ENCODE measurements at places on chromosomes 7 and 10. TPM values are rescaled to one million over a fixed set of nuclear protein-coding genes. Genes with fewer than 3 reads are reported as not detected.
A peak's percentile ranks its signal among the peaks of the same experiment; 100 is the strongest.

GRCh38 chr7:75989500-75990388 lies 4.7 kb downstream of the TMEM120A start:
- DNase-seq = no peak

ARMH3 gene
- polyA plus RNA-seq = 18.9 TPM

DNA sequence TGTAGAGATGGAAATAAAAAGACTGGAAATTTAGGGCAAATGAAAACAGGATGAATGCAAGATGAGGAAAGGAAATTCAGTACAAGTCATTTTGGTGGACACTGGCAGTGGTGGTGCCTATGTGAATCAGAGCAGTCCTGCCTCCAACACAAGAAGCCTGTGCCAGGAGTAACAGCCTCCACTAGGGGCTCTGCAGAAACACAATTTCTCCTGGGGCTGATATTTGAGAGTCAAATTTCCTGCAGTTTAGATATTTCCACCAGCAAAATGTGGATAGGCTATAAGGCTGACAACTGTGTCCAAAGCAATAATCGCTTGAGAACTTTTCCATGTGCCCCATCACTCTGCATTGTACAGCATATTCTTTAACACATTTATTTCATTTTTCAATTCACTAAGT lies 4.7 kb upstream of the PLXDC2 start:
- DNase-seq = no peak

DNA sequence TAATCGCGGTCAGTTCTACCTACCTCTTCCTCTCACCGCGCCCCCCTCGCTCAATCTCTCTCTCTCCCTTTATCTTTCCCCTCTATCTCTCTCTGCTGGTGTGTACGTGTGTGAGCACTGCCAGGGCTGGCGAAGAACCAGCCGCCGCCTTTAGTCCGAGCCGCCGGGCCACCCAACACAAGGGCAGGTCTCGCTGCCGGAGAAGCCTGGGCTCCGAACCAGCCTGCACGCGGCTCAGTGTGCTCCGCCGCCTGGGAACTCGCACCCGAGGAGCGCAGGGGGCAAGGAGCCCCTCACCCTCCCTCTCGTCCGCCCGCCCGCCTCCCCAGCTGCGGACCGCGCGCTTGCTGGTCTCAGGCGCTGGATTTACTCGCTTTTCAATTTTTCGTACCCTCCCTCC lies 1.7 kb downstream of the NXPH1 start:
- no peak for DNase-seq

DNA sequence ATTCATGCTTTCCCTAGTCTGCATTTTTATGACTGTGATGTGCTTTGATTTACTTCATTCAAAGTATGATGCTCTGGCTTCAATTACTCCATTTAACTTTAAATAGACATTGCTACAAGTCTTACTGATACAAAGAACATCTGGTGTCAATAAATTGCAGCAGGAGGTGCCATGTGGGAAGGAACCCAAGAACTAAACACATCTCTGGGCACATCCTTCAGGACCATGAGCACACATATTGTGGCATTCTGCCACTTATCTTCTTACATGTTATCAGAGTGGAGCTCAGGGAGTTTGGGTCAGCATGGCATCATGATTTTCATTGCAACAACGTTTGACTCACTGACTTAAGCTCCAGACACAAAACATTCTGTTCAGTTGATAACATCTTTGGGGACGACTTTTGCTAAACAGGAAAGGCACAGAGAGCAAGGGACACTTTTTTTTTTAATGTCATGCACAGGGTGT lies 227.0 kb downstream of the DKK1 start:
- DNase-seq = no peak

ABCC2 gene
- polyA plus RNA-seq = 9.5 TPM

- no peak for DNase-seq
Observed at GRCh38 chr7:139680676-139681462, 96.9 kb downstream of the HIPK2 start.

DNA sequence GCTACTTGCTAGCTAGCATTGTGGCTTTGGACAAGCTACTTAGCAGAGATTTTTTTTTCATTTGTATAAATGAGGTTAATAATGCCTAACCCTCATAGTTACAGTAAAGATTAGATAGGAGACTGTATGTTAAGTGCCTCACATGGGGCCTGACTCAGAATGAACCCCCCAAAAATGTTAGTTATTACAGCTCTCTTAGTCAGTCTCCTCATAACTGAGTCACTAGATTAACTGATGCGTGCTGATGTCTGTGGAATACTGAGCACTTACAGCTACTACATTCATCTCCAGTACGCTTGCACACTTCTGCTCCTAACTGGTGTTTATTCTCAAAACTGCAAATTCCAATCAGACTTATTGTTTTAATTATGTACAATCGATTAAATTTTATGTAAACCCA lies 315.3 kb downstream of the SNX13 start:
- no peak for DNase-seq

GRCh38 chr7:147078312-147078711 lies 961.7 kb downstream of the CNTNAP2 start:
- DNase-seq = no peak

DNA sequence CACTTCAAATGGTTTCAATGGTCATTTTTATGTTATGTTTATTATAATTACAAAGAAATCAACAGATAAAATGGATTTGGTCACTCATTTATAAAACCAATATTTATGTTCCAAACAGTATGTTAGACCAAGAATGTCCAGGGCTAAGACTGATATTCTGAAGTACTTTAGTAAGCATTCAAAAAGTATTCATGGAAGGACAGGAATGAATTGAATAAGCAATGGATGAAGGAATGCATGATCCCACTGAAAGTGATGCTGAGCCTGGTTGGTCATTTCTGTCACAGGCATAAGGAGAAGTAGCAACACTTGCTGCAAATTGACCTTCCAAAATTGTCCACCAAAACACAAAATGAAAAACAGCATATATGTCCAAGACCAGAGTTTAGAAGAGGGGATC lies 189.0 kb upstream of the CELF2 start:
- DNase-seq = no peak

DNA sequence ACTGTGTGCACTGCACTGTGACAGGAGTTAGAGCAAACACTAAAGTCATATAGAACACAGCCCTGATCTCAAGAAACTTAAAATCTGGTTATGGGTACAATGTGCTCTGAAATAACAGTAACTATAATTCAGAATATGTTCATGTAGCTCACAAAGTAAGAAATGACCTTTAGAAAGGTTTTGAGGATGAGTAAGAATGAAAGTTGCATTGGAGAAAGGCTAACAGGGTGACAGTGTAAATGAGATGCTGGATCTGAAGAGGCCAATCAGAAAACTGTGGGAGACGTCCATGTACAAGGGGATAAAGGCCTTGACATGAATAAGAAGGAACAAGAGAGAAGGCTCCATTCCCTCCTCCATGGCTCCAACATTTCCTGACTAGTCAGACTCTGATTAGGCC lies 124.7 kb downstream of the GRM3 start:
- no peak for DNase-seq

DNA sequence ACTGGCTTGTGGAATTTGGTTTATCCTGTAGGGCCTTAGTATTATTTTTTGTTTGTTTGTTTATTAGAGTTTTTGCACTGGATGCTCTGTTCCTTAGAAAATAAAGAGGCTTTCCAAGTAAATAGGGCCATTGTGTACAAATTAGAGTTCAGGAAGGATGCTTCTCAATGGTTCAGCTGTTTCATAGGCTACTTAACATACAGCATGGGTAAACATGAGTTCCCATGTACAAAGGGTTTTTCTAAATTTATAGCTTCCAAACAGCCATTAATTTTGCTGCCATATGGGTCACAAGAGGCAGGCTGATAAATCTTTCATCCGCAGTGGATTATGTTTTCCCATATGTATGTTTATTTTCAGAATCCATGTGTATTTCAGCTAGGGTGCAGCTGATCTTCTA lies 121.6 kb upstream of the WDR11 start:
- no peak for DNase-seq

SPACDR gene
- 0.94 TPM for polyA plus RNA-seq

SFTPA1 gene
- not detected for polyA plus RNA-seq

DNA sequence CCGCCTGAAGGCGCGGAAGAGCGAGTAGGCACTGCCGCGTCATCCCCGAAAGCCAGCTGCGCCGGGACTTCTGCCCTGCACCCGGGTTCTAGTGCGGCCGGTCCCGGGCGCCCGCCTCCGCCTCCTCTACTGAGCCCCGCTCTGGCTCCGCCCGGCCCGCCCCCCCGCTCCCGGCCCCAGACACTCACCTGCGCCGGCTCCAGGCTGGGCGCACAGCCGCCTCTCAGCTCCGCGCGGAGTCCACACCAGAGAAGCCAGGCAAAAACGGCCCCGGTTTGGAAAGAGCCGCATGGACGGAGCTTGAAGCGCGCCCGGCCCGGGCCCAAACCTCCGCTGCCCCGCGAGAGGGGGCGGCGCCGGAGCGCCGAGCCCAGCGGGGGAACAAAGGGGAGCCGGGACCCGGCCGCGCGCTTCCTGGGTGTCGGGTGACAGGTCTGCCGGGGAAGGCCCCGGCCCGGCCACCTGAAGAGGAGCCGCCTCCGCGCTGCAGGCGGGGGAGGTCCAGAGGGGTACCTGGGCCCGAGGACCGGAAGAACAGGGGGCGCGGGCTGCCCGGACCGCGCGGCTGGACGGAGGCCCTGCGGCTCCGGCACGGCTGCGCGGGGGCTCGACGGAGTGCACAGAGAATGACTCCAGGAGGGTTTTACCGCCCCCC lies 168.2 kb downstream of the NRF1 start:
- no peak for DNase-seq

DNA sequence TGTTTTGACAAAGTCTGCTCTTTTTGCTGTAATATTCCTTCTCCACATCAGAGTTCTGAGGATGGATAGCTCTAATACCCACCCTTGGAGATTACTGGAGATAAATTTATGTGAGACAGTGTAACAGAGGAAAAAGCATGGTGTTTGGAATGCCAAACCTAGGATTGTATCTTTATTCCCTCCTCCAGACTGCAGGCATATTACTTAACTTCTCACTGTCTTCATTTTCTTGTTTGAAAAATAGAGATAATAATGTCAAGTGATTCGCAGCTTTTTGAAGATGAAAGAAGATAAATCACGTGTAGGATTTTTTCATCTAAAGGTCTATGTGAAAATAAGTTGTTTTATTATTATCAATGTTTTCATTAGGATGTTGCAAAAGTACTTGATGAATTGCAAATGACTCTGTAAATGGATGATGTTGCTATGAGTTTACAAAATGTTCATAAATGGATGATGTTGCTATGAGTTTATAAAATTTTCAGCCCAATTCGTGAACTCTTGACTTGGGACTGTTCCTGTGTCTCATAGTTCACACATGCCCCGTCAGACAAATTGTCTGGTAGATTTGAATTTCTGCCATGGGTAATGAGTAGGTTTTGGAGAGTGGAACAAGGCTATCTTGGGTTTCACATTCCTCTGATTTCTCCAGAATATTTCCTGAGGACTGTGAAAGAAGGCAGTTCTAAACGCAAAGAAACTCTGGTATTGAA lies 113.1 kb upstream of the IGFBP3 start:
- DNase-seq = no peak

- peak; percentile 45 for DNase-seq
Observed at GRCh38 chr7:101538596-101539459, 90.3 kb downstream of the MYL10 start.

- no peak for DNase-seq
Observed at GRCh38 chr10:45315508-45315907, at the start of gene OR13A1. Gene OR13A1, minus strand, starts transcription at chr10:45315608. Its CDS starts 11,186 bp downstream, at chr10:45304422.

GRCh38 chr7:128974241-128974934 lies 36.7 kb downstream of the IRF5 start:
- no peak for DNase-seq

DNA sequence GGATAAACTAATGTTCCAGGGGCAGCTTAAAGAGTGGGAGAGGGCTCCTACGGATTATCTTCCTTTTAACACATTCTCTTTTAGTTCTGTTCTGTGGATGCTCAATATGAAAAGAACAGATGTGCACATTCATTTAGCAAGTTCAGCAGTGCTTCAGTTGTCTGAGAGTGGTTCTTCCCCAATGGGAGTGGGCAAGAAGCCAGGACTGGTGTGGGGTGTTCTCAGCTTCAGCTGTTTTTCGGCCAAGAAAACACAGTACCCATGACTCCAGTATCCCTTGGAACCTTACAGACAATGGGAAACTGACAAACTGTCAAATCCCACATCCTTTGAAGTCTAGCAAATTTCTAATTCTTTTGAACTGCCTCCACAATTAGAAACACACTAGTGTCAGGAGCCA lies 71.5 kb upstream of the LRRC17 start:
- no peak for DNase-seq

DNA sequence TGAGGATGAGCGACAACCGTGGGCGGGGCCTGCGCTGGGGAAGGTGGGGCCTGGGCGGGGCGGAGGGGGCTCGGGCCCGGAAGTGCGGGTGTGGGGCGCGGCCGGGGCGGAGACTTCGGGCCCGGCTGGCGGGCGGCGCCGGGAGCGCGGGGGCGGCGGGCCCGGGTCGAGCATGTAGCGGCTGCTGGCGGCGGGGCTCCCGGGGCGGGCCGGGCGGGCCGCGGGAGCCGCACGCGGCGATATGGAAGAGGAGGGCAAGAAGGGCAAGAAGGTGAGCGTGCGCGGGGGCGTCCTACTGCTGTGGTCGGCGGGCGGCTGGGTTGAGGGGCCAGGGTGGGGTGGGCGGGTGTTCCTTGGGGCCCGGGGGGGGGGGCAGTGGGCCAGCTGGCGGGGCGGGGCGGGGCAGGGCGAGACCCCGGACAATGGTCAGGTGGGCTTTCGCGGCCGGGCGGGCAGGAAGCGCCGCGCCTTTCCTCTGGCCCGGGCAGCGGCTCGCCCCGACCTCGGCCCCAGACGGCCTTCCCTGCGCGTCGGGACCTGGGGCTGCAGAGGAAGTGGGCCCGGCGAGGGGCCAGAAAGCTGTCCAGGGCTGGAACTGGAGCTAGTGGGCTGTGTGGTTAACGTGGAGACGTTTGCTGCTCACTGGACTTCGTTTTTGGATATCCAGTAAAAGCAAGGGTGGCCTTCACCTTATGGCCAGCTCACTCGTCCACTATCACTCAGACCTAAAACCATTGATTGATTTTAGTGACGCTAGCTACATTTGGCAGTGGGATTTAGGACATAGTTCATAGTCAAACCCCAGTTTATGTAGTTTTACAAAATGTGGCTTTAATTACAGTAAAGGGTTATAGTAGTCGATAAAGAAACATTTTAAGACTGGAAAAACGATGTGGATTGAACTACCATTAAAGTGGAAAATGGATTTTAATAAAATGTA lies at the start of gene CCM2:
Gene CCM2, plus strand, starts transcription at position 109 of the 940 bp plus-strand sequence. Its CDS starts 133 bp downstream, at position 242.
- DNase-seq = peak; percentile 32

DNA sequence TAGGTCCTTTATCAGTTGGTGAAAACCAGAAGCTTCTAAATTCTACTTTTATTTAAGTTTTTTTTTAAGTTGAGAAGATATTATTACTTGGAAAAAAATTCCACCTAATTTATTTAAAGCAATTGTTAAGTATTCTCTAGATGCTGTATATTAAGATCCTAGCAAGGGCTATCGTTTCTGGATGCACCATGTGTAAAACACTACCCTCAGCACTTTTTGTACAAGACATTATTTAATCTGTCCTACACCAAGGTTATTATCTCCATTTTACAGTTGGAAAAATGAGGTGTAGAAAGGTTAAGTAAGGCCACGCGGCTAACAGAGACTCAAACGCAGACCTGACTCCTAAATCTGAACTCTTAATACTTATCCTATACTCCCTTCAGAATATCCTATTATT lies 19.8 kb downstream of the RAB11FIP2 start:
- no peak for DNase-seq
